ENCODE measurements at places on chromosomes 16 and 17.

DNA sequence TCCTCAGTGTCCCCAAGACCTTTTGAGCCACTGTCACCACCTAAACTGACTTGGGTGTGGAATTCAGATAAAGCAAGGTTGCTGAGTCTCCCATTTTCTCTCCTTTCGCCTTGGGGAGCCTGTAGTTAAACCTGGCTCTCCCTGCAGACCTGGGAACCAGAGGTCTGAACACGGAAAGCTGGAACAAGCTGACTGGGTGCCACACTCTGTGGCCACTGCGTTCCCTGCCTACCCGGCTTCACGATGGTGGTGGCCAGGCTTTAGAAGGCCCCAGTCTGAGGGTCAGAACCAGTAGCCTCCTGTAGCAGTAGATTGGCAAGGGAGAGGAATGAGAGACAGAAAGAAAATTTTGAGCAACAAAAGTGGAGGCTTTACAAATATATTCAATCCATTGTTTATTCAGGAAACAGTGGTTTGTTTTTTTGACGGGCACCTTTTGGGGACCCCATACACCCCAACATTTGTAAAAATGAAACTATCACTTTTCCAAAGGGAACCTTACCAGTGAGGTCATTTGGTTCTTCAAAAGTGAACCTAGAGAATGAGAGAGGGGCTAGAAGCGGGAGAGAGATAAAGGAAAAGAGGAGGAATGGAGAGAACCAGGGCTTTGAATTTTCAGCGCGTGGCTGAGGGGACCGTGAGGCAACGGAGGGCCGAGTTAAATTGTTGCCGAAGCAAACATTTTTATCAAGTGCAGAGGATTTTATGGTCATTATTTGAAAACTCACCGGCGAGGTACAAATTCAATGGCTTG is 1.8 kb upstream of the HOXB8 start:
- DNase-seq, result no peak

- DNase-seq, result no peak
These were observed 953 bp downstream of the TBX6 start for GRCh38 chr16:30090610-30091331.

DNA sequence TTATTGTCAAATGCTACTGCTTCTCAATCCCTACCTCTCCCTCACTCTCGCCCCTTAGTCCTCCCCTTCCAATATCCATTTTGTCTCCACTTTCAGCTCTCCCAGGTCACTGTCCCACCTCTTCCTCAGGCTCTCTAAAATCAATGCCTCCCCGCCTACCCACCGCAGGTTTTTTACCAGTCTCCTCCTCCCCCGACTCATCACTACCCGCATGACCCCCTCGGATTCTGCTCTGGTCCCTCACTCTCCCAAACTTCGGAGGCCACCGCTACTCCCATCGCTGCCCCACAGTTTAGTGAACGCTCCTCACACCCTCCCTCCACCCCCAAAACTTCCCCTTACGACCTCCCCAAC is 513 bp downstream of the CRLF3 start:
- DNase-seq, result no peak

DNA sequence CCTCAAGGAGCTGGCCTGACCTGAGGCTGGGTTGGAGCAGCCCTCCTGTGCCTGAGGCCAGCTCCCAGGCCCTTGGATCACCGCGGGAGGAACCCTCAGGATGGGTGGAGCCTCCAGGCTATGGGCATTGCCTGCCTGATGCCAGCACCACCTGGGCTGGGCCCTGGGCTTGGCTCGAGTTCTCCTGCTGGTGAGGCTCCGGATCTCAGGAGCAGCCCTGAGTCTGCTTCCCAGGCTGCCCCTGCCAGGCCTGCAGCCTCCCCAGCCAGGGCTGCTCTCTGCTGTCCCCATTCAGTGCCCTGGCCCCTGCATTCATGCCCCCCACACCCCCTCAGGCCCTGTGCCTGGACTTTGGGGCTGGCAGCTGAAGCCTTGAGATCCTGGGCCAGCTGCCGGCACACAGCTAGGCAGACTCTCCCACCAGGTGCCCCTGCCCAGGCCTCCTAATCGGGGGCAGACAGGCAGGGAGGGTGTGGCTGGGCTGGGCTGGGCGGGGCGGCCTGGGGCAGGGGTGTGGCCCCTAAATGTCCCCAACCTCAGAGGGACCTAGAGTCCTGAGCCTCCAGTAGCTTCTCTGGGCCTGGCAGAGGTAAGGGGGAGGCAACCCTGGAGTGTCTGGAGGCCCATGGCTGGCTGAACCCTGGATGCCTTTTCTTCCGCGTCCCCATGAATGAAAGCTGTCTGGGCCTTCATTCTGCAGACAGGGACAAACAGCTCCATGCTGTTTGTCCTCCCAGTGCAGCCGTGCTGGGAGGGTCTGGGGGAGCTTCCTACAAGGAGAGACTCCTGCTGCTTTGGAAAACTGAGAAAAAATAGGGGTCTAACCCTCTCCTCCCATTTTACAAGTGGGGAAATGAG is 1.1 kb upstream of the PIGQ start:
- DNase-seq, result no peak

DNA sequence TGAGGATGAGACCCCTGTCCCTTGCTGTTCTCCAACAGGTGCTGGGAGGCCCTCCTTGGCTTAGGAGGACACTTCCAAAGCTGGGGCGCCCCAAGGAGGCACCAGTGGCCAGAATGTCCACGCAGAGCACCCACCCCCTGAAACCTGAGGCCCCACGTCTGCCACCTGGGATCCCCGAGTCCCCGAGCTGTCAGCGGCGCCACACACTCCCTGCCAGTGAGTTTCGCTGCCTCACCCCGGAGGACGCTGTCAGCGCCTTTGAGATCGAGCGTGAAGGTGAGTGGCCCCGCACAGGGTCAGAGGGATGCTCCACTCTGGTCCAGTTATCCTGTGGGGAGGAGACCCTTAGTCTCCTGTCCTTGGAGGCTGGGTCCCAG is 1.2 kb downstream of the AANAT start:
- DNase-seq, result no peak

- no peak for DNase-seq
These were observed 192.1 kb downstream of the ZNF18 start for GRCh38 chr17:11805138-11805537.

- DNase-seq, result no peak
These were observed 4.2 kb upstream of the SBK1 start for GRCh38 chr16:28288114-28288513.

DNA sequence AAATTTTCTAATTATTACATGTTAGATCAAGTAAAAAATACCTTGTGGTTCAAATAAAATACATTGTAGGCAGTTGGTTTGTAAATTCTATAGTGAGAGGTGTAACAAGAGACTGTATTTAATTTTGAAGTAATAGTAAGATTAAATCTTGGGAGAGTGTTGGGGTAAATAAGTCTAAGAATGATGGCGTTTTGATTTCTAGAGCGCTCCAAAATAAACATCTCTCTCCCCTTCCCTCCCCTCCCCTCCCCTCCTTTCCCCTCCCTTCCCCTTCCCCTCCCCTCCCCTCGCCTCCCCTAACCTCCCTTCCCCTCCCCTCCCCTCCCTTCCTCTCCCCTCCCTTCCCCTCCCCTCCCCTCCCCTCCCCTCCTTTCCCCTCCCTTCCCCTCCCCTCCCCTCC is 200.6 kb upstream of the EEF2KMT start:
- no peak for DNase-seq

DNA sequence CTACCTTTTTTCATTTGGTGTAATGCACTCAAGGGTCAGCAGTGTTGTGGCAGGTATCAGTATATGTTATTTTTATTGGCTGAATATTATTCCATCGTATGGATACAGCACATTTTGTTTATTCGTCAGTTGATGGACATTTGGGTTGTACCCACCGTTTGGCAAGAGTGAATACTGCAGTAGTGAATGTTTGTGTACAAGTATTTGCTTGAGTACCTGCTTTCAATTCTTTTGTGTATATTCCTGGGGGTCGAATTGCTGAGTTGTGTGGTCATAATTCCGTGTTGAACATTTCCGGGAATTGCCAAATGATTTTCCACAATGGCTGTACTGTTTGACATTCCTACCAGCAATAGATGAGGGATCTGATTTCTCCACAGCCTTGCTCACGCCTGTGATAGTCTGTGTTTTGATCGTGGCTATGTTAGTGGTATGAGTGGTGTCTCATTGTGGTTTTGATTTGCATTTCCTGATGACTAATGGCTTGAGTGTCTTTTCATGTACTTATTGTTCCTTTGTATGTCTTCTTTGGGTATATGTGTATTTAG is 108.4 kb downstream of the OR1D5 start:
- no peak for DNase-seq

GRCh38 chr17:80177986-80178595 is 8.3 kb downstream of the CARD14 start:
- DNase-seq, result no peak

DNA sequence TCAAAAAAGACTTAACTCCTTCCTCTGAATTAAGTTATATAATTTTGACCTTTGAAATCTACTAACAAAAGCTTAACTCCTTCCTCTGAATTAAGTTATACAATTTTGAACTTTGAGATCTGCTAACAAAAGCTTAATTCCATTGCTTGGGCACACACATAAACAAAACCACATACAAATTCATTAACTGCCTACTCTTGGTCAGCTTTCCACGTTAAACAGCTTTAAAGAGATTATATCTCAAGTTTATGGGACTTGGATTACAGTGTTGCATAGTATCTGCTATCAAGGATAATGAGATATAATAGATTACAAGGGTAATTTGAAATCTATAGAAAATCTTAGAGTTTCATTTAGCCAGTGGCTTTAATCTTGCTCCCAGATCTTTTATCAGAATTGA is 23.5 kb downstream of the COX10 start:
- no peak for DNase-seq

GRCh38 chr17:39787743-39788484 is 50.2 kb downstream of the GRB7 start:
- no peak for DNase-seq

- no peak for DNase-seq
These were observed 424.4 kb downstream of the PMP22 start for GRCh38 chr17:14840616-14841231.

DNA sequence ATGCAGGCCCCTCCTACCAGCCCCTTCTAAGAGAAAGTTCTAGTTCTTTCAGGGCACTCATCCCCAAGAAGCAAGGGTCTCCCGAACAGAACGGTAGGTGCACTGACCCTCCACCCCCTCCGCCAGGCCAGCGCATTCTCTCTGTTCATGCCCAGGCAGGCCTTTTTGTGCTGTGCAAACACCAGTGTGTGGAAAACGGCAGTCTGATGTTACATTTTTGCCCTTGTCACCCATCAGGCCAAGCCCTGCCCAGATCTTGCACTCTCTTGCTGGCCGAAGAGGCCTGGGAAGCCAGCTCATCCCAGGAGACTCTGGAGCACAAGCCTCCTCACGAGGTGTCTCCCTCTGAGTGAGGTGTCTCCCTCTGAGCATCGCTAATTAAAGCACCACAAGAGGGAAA is 16.1 kb upstream of the MTSS2 start:
- no peak for DNase-seq

- peak; percentile 48 for DNase-seq
These were observed 9.8 kb downstream of the SLC38A10 start for GRCh38 chr17:81285179-81285878.

- no peak for DNase-seq
These were observed 8.3 kb downstream of the SOCS3 start for GRCh38 chr17:78351449-78352006.

GRCh38 chr17:5745111-5745813 is 161.0 kb upstream of the NLRP1 start:
- no peak for DNase-seq

GRCh38 chr17:78557598-78558039 is 19.6 kb downstream of the DNAH17 start:
- no peak for DNase-seq

DNA sequence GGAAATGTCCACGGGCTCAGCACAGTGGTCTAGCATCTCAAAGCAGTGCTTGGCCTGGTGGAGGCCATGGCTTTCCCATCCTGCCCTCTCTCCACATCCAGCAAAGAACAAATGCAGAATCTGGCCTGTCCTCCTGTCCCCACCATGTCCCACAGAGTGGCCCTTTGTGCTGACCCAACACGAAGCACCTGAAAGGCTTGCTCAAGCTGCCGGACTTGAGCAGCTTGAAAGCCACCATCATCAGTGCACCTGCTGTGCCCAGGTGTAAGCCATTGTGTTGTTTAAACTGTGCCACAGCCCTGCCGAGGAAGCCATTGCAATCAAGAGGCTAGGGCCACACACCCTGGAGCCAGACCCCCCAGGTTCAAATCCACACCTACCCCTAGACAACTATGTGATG is 115.5 kb downstream of the SOCS1 start:
- DNase-seq, result no peak

- no peak for DNase-seq
These were observed 67.6 kb downstream of the ASIC2 start for GRCh38 chr17:33225509-33225908.

DNA sequence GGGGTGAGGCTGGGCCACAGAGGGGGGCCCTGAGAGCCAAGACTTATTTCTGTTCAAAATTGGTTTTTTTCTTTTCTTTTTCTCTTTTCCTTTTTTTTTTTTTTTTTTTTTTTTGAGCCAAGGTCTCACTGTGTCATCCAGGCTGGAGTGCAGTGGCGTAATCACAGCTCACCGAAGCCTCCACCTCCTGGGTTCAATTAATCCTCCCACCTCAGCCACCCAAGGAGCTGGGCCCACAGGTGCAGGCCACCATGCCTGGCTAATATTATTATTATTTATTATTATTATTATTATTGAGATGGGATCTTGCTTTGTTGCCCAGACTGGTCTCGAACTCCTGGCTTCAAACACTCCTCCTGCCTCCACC is 17.5 kb upstream of the CACNA1H start:
- DNase-seq, result no peak

- DNase-seq, result no peak
These were observed 12.4 kb downstream of the RAB5C start for GRCh38 chr17:42142371-42142896.

DNA sequence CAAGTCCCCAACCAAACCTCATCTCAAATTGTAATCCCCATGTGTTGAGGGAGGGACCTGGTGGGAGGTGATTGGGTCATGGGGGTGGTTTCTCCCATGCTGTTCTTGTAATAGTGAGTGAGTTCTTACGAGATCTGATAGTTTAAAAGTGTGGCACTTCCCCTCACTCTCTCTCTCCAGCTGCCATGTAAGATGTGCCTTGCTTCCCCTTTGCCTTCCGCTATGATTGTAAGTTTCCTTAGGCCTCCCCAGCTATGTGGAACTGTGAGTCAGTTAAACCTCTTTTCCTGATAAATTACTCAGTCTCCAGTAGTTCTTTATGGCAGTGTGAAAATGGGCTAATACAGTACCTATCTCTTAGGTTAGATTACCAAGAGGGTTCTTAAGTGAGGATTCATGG is 5.8 kb downstream of the PMFBP1 start:
- no peak for DNase-seq

- DNase-seq, result no peak
These were observed 22.9 kb downstream of the ABR start for GRCh38 chr17:1156864-1157263.

DNA sequence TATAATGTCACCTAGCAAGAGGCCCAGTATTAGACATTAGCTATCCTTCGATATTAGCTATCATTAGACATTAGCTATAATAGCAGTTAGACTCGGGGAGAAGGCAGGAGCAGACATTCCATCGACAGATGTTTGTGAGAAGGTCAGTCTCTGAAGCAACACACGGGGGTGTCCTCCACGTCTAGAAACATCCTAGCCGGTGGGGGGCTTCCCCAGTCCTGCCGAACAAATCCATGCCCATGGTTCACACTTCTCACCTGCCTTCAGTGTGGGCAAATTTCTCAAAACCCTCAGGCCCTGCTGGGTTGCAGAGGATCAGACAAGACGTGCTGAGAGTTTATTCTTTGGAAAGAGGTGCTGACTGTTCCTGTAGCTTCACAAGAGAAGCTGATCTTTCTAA is 151.1 kb downstream of the IRF8 start:
- no peak for DNase-seq

GRCh38 chr17:35801583-35802224 is 6.3 kb upstream of the MMP28 start:
- DNase-seq, result no peak

- DNase-seq, result no peak
These were observed 62.5 kb downstream of the CACNG3 start for GRCh38 chr16:24318680-24319079.

Data from T-helper 2 cell (primary cell).